Upper lobe of left lung (tissue), 6 donors: ENCODE measurements at places on chromosomes 1 and 21. TPM values are rescaled to one million over a fixed set of nuclear protein-coding genes. Genes with fewer than 3 reads are reported as not detected.
A peak's percentile ranks its signal among the peaks of the same experiment; 100 is the strongest.

Gene ELAVL4
- 0.20 TPM for total RNA-seq

Gene FMN2
- 1.0 TPM for total RNA-seq

Gene ZNF692
- 35.8 TPM for total RNA-seq

Gene NOS1AP
- 5.7 TPM for total RNA-seq

Gene OR2T33
- total RNA-seq, result not detected

Gene FCER1A
- total RNA-seq, result 0.98 TPM

Gene FNDC5
- 3.1 TPM for total RNA-seq

Gene PTPN22
- 7.0 TPM for total RNA-seq

Gene LACTBL1
- total RNA-seq, result not detected

Gene OR2T10
- not detected for total RNA-seq

Gene GABRD
- total RNA-seq, result 8.2 TPM

Gene ARV1
- total RNA-seq, result 19.3 TPM

Gene ERI3
- total RNA-seq, result 37.7 TPM

Gene TSPAN1
- total RNA-seq, result 65.0 TPM

- no peak for DNase-seq
Observed at GRCh38 chr1:161954050-161954449, 69.6 kb downstream of the OLFML2B start.

- peak; percentile 33 for DNase-seq
Observed at GRCh38 chr1:3283849-3284248, 170.6 kb upstream of the ARHGEF16 start.

DNA sequence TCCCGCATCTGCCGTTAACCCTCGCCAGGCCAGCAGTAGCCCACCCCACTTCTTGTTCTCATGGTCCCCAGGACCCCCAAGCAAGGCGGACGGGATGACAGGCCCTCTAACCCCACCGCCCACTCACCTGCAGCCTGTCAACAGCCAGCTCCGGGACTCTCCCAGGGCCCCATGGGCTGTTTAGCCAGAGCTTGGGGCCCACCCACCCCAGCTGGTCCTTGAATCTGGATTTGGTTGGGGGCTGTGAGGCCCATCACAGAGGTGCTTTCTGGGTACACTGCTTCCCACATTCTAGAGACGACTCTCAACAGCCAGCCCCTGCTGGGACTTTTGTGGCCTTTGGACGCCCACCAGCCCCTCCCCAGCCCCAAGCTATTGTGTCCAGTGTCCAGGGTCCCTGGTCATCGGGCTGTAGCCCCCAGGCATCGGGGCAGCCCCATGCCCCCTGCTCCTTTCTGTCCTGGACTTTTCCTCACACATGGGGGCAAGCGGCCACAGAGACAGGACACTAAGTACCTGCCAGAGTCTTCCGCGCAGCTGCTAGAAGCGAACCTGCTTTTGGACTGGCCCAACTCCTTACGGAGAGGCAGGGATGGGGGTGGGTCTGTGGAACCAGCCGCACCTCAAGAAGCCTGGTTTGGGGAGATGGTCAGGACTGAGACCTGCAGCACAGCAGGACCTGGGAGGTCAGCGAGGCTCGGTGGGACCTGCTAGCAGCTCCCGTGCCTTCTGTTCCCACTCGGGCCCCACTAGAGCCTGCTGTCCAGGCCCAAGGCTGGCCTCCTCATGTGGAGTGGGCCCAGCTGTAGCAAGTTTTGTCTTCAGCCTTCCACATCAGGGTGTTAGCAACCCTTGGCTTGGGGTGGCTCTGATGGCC lies 208.1 kb upstream of the VAMP3 start:
- DNase-seq, result no peak

GRCh38 chr1:204483791-204484190 lies 10.8 kb downstream of the PIK3C2B start:
- DNase-seq, result no peak

DNA sequence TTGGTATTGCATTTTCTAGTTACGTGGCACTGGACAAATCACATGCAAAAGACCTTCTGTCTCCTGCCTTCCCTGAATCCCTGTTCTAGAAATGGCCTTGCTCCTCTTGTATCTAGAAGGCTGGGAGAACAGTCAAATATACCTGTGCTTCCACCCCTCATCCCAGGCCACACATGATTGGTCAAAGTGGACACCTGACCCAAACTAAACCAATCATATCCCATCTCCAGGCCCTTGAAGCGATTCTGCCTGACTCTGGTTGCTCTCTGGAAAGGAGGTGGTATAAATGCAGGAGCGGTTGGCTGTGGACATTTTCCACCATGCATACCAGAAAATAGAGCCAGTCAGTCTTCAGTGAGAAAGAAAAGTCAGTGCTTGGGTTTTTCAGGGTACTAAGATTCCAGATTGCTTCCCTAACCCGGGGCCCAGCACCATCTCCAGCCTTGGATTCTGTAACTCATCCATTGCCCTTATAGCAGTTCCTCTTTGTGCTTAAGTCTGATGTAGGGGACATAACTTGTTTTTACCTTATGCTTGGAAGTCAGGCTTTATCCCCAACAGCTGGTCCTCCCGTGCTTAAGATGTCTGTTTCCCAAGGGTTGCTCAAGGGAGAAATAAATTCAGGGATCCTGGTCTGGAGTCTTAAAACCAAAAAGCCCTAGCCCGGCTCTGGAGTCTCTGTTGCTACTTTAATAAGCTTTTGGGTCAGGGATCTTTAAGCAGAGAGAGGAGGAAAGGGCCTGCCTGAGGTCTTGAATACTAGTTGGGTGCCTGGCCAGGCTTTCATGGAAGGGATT lies 7.7 kb upstream of the PHC2 start:
- DNase-seq, result no peak

GRCh38 chr1:67052741-67053534 lies 1.0 kb downstream of the SLC35D1 start:
- peak; percentile 45 for DNase-seq

- no peak for DNase-seq
Observed at GRCh38 chr1:45365051-45365450, 24.8 kb upstream of the MUTYH start.

DNA sequence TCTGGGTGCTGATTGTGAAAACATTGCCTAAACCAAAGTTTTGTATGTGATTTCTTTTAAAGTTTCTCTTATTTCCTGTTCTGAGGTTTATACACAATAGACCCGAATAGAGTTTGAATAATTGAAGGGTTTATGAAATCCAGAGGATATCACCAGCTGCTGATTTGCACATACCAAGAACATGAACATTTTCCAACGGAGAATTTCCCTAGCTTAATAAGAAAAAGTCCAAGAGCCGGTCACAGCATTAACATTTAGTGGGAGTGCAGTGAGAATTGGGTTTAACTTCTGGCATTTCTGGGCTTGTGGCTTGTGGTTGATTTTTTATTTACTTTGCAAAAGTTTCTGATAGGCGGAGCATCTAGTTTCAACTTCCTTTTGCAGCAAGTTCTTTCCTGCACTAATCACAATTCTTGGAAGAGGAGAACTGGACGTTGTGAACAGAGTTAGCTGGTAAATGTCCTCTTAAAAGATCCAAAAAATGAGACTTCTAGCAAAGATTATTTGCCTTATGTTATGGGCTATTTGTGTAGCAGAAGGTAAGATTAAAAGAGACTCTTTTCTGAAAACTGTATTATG lies at the start of gene CFH:
Gene CFH, plus strand, starts transcription at position 407 of the 579 bp plus-strand sequence. Its CDS starts 75 bp downstream, at position 482.
- no peak for DNase-seq

- DNase-seq, result no peak
Observed at GRCh38 chr1:235659186-235659771, 9.7 kb upstream of the GNG4 start.

DNA sequence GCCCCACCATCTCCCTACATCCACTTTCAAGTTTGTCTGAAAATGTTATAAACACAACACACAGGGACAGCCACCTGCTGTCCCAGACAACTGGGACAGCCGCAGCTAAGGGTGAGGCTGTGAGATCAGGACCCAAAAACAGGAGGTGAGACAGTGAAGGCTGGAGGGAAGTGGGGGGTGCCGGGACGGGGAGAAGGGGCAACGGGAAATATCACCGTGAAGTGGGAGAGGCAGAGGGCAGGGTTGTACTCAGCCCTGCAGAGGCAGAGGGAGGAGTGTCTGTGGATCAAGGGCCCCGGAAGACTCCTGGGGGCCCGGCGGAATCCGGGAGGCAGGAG lies 114.4 kb downstream of the CASZ1 start:
- DNase-seq, result no peak

GRCh38 chr1:23522244-23522982 lies 8.6 kb downstream of the E2F2 start:
- DNase-seq, result peak; percentile 40

- DNase-seq, result no peak
Observed at GRCh38 chr1:204760757-204761156, 75.2 kb upstream of the LRRN2 start.

DNA sequence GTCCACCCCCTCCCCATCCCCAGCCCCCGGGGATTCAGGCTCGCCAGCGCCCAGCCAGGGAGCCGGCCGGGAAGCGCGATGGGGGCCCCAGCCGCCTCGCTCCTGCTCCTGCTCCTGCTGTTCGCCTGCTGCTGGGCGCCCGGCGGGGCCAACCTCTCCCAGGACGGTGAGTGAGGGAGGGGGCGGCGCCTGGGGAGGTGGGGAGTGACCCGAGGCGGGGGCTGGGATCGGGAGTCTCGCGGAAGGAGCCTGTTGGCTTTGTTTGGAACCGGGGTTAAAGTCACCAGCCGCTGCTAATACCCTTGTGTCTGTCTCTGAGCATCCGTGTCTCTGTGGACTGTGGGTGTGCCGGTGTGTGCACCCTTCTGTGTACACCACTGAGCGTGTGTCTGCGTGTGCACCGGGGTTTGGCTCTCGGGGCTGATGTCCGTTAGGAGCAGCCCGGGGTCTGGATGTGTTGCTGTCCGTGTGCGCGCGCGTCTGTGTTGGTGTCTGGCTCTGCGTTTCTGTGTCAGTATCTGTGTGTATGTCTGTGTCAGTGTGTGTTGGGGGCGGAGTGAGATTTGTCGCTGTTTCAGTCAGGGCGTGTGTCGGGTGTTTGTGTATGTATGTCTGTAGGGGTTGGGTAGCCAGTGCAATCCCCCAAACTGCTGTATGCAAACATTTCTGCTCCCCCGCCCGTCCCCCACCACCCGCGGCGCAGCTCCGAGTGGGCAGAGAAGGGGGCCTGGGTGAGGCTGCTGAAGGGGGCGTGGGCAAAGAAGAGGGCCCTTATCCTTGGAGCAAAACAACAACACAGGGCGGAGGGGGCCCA lies 480 bp downstream of the CADM3 start:
- DNase-seq, result no peak

GRCh38 chr1:47608296-47608875 lies 170.5 kb downstream of the FOXD2 start:
- DNase-seq, result no peak

GRCh38 chr1:178066296-178066907 lies 27.5 kb upstream of the RASAL2 start:
- no peak for DNase-seq

- peak; percentile 83 for DNase-seq
Observed at GRCh38 chr1:112808861-112809684, 93.9 kb upstream of the PPM1J start.

- no peak for DNase-seq
Observed at GRCh38 chr1:191671236-191671635, 487.0 kb upstream of the RGS18 start.

- no peak for DNase-seq
Observed at GRCh38 chr1:53546409-53547155, 87.4 kb downstream of the DMRTB1 start.

GRCh38 chr1:52836035-52836434 lies 6.5 kb upstream of the ZYG11A start:
- no peak for DNase-seq

GRCh38 chr1:27000817-27001460 lies 7.4 kb downstream of the TRNP1 start:
- no peak for DNase-seq

DNA sequence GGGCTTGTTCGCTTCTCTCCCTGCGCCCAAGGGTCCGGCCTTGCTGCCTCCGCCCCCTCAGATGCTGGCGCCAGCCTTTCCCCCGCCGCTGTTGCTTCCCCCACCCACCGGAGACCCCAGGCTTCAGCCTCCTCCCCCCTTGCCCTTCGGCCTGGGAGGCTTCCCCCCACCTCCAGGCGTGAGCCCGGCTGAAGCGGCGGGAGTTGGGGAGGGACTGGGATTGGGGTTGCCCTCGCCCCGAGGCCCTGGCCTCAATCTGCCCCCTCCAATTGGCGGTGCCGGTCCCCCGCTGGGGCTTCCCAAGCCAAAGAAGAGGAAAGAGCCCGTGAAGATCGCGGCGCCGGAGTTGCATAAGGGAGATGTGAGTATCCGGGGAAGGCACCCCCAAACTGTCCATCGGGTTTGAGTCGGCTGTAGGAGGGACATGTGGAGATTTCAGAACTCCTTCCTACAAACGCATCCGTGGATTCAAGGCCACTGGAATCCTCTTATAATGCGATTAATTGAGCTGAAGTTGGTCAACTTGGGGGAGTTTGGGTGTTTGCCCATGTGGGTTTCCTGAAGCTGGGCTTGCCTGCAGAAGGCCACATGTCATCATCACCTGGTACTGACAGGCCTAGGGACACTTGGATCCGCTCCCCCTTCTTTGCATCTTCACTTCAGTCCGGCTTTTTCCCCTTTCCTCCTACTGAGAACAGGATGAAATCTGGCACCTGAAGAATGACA lies 707 bp downstream of the PRCC start:
- DNase-seq, result no peak

DNA sequence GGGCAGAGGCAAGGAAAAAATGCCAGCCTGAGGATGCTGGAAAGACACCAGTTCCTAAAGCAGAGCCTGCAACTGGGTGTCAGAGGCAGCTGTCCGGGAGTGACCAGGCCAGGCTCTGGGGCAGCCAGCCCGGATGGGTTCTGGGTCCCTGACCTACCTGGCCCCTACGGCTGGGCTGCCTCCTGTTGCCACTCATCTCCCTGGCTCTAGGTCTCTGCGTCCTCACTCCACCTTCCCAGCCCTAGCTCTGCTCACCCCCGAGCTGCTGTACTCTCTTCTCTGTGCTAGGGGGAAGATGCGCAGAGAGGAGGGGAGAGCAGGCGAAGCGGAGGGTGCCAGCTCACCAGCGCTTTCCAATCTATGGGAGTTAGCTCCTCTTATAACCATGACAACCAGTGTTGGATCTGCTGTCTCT lies 9.0 kb downstream of the ARHGEF2 start:
- no peak for DNase-seq

DNA sequence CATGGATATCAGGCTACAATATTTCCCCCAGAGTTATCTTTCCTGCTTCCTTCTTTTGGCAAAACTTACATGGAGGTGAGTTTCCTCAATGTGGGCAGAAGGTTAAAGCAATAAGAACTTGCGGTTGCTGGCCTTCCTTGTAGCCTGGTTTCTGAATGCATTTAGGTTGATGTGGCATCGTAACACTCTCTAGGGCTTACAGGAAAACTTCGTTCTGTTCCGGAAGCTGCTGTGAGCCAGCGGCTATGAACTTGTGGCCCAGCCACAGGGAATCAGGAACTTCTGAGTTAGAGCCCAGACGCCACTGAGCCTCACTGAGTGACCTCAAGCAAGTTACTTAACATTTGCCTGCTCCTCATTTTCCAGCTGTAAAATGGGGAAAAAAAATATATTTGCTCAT lies 623.4 kb upstream of the ADAMTS5 start:
- no peak for DNase-seq
